ENCODE measurements at places on chromosomes 7 and 10. TPM values are rescaled to one million over a fixed set of nuclear protein-coding genes. Genes with fewer than 3 reads are reported as not detected.

KLF14 gene
- not detected for polyA plus RNA-seq

- DNase-seq: no peak
Measured at GRCh38 chr7:49931627-49932026, 158.2 kb downstream of the VWC2 start.

CCDC172 gene
- polyA plus RNA-seq: not detected

TUBAL3 gene
- 5.5 TPM for polyA plus RNA-seq

GRCh38 chr7:1936006-1936310, 265.9 kb downstream of the ELFN1 start:
- no peak for DNase-seq

LRMDA gene
- not detected for polyA plus RNA-seq

GRCh38 chr10:118626953-118627352, 31.5 kb upstream of the PRLHR start:
- DNase-seq: peak; percentile 41

DNA sequence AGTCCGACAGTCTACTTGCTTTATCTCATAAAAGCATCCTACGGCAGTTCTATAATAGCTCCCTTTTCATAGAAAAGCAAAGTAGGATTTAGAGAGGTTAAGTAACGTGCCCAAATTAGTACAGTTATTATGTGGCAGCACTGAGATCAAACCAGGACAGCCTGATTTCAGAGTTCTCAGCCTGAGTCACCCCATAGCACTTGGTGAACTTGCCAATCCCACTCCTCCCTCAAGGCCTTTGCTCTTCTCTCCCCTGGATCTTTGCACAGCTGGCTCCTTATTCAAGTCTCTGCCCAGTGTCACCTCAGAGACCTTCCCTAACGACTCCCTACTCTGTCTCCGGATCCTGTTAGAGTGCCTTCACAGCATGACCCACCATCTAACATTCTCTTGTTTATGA, 438.0 kb upstream of the NFE2L3 start:
- no peak for DNase-seq

PLPP4 gene
- not detected for polyA plus RNA-seq

DNA sequence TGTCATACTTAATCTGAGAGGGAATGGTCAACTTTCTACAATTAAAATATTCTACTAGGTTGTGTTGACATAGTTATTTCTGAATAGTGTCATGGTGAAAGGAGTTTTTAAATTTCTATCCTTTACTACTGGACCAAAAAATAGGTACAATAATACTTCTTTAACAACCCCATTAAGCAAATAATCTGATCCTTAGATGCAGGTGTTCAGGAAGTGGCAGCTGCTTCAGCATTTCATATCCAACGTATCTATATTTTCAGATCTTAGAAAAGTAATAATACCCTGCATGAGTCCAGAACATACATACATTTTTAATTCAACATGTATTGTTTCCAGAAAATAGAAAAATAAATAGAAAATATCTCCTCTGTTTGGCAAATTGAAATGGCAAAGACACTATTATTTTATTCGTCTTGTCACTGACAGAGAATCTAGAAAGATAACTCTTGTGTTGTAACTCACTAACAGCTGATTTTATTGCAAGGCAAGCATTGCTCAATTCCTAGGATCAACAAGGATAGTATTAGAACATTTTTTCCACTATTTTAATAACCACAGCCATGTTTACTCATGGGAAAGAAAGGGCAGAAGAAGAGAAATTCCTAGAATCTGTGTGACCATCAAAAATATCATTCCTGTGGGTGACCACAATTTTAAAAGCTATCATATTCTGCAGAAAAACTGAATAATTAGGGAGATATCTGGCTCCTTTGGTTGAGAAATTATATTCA, 159.3 kb upstream of the CNTNAP2 start:
- no peak for DNase-seq

MYOZ1 gene
- polyA plus RNA-seq: 0.11 TPM

GRCh38 chr7:130491841-130492522, at the start of gene MEST:
TSS of gene MEST (plus strand) at chr7:130492085. CDS start at chr7:130492314, 229 bp downstream.
- no peak for DNase-seq

GRCh38 chr10:49614242-49615198, 683 bp downstream of the CHAT start:
- no peak for DNase-seq

GRCh38 chr10:131081786-131082185, 229.7 kb downstream of the TCERG1L start:
- DNase-seq: no peak

DNA sequence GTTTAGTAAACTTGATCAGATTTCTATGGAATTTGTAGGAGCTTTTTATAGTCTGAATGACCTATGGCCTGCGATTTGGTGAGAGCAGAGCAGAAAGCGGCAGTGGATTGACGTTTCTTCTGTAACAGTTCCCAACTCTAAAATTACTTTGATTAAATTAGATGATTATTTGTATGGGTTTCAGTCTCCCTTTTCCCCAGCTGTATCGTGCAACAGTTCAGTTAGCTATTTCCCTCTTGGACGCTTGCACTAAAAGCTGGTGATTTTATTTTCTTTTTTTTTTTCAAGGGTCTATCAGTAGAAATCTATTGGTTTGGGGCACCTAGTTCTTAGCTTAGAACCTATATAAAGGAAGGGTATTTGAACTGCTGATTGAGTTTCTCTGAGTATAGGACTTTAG, 6.8 kb downstream of the AHCYL2 start:
- no peak for DNase-seq
